ENCODE measurements at places on chromosomes 2 and 18.

DNA sequence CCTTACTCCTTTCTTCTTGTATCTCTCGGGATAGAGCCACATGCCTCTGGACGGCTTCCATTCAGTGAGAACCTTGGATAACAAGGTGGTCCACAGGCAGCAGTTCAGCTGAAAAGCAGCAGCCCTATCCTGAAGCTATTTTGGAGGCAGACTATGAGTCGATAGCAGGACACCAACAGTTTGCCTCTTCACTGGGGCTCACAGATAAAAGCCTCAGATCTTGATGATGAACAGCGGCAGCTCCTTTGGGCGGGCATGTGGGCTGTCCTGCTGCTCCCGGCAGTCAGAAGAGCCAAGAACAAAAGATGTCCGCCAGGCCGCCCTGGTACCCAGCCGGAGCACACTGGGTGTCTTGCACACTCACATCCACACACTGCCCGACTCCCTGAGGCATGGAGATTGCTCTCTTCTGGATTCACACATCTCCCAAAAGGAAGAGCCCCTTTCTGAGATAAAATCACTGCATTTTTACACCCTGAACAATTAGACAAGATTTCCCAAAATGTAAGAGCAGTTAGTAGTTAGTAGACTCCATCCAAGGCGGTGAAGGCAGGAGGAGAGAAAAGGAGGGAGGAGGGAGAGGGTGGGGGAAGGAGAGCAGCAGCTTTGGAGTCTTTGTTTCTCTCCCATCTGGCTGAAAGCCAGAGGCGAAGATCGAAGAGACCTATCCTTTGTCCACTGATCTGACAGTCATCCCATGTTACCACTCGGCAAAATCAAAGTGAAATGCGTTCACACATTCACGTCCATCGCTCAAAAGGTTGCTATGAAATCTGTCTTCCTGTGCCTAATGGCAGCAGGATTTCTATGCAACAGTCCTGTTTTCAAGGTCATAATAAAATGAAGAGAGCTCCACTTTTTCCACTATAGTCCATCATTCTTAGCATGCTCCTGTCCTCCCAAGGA lies 90.1 kb upstream of the KLF7 start:
- peak; percentile 69 for DNase-seq

- no peak for DNase-seq
Observed at GRCh38 chr2:58700591-58700990, 459.5 kb upstream of the FANCL start.

- DNase-seq, result no peak
Observed at GRCh38 chr18:79507076-79507545, 111.4 kb downstream of the NFATC1 start.

DNA sequence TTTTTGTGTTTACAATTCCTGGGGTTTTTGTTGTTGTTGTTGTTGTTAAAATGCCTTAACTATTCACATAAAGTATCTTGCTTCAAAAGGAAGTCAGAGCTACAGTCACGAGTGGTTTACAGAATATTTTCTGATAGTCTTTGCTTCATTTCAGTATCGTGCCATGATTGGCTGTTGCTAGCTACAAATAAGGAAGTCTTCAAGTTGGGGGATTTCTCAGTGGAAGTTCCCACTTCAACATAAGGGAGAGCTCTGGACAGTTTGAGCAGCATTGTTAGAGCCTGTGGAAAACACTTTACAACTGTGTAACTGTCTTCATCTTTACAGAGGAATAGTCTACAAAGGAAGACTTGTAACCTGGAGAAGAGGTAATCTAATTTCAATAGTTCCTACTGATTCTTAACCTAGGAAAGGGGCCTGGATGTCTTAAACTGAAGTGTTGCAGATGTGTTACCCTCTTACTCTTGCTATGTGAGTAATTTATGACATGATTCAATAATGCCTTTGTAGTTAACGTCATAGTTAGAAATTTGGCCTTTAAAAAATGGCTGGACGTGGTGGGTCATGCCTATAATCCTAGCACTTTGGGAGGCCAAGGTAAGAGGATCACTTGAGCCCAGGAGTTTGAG lies 23.4 kb upstream of the TANK start:
- no peak for DNase-seq

DNA sequence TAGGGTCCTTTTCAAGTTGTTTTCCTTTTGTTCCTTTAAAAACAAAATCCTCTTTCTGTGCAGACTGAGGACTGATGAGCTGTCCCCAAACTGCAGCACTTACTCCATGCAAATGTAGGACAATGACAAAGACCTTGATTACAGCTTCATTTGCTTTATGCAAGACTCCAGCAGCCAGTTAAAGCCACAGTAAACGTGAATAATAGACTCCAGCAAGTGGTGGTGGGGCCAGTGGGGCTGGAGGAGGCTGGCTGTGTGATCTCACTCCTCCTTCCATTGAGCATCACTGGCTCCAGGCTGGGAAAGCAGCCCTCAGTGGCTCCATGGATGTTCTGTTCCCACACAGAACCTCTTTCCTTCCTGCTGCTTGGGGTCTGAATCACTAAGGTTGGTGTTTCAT lies 306.0 kb upstream of the CELF4 start:
- no peak for DNase-seq

DNA sequence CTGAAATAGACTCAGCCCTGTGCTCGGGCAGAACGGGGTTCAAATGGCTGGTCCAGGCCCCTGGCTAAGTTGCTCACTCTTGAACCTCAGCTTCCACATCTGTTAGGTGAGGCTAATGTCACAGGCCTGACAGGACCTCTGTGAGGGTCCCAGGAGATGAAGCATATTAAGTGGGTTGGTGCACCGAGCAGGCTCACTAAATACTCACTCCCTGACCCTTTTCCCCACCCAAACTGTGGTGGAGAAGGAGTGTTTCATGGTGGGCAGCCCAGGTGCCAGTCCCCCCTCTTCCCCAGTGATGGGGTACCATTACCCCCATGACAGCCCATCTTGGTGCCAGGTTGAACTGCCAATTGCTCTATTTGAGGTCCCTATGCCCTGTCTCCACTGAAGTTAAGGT lies 286.0 kb downstream of the MYCN start:
- DNase-seq, result no peak

- DNase-seq, result no peak
Observed at GRCh38 chr2:101230541-101231001, 22.1 kb upstream of the CNOT11 start.

- DNase-seq, result no peak
Observed at GRCh38 chr2:10258726-10259125, 44.0 kb upstream of the HPCAL1 start.

GRCh38 chr18:5556310-5556974 lies 12.6 kb upstream of the EPB41L3 start:
- DNase-seq, result no peak

All from G401 (cell line).